ENCODE measurements at places on chromosomes 11 and 22.

DNA sequence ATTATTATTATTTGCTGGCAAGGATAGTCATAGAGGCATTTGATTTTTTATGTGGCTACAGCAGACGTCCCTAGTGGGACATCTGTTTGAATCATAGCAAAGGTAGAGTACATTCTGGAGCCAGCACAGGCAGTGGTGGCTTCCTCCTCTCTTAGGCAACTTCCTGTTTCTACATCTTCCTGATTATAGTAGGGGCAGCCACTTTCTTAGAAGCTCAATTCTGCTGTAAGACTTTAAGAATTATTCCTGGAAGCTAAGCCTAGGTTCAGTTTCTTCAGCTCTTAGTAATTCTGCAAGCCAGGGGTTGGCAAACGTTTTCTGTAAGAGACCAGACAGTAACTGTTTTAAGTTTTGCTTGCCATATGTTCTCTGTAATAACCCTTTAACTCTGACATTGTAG is 129.3 kb upstream of the TENM4 start:
- no peak for DNase-seq

DNA sequence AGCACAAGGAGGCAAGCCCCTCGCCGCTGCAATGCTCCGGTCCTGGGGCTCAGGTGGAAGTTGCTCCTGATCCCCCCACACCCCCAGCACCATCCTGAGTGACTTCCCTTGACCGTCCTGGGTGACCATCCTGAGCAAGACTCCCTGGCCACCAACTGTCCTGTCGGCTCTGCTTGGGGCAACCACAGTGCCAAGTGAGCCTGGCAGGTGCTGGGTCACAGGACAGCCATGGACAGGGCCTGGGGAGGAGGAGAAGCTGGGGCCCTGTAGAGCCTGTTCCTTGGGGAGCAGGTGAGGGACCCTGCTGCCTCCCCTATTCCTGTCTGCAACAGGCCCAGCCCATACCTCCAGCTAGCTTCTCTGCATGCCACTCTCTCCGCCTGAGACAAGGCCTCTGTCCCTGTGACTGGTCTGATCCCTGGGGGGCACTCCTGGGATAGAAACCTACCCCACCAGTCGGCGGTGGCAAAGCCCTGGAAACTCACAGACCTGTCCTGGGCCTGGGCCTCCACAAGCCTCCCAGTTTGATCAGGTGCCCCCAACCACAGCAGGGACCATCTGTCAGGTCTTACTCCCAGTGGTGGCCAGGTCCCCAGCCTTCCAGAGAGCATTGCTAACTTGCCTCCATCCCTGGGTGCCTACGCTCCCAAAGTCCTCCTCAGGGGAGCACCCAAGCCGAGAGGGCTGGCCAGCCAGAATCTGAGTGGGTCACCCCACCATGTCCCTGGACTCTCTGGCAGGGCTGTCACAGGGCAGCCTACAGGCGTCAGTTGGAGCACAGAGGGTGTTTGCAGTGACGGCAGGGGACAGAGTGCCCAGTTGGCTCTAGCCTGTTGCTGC is 68.7 kb upstream of the WNT7B start:
- no peak for DNase-seq

DNA sequence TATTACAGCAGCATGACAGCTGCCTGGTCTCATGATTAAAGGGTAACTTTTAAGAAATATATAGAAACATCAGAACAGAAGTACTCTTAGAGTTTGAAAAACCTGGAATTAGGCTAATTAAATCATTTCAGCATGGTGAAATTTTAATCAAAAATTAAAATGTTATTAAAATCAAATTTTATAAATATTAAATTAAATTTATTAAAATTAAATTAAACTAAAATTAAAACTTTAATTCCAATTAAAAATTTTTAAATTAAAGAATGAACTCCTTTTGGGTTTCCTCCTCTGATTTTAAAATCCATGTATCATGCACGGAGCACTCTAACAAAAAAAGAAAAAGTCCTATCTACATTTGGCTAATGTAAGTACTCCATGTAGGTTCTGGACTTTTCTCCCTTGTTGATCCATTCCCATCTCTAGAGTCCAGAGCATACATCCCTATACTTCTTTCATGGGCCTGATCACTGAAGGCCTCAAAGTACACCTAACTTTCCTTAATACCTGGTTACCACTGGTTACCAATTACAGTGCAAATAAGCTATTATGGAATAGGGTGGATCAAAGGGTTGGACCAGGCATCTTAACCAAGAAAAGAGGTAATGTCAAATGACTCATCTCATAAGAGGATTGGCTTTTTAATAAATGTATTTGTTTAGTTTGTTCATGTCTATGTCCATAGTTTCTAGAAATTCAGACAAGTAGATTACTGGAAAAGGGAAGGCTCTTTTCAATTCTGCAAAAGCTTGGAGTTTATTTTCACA is 48.4 kb upstream of the MUC15 start:
- no peak for DNase-seq

DNA sequence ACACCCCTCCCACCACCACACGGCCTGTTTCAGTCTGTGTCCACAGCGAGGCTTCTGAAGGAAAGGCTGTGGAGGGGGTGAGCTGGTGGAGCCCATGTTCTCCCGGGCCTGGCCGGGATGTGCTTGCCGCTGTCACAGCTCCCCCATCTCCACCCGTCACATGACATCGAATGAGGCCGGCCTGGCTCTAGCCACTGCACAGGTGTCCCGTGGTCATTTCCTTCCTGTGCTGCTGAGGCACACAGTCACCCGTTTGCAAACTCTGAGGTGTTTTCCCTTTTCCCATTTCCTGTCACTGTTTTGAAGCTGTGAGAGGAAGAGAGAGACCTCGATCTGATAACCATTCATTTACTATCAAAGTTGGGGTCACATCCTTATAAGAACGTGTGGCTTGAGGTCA is 55.7 kb upstream of the CLDN5 start:
- no peak for DNase-seq

DNA sequence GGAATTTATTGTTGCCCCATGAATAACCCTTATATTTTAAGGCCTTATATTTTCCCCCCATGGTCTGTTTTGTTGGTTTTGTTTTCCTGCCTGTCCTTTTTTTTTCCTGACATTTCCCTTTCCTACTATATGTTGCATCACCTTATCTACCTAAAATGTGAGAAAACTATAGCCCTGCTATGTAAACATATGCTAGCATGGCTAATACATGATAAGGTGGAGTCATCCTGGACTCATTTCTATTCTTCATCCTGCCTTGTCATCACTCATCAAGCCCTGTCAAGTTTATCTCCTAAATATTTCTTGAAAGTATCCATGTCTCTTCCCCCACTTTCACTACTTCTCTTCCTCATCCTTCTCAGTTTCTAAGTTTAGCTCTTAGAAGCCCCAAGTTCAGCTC is 2168.8 kb upstream of the RAG2 start:
- DNase-seq: no peak

DNA sequence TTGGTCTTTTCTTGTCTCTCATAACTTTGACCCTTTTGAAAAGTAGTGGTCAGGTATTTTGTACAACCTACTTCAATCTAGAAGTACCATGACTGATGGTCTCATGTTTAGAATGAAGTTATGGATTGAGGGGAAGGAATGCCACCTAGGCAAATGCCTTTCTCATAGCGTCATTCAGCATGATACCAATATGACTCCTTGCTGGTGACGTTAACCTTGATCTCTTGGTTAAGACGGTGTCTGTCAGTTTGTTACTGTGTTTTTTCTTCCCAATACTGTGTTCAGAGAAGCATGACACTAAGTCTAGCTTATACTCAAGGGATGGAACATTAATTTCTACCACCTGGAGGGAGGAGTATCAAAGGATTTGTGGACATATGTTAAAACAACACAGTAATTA is 130.9 kb downstream of the KIF18A start:
- DNase-seq: no peak

GRCh38 chr11:112663947-112664634 is 297.1 kb upstream of the NCAM1 start:
- DNase-seq: no peak

DNA sequence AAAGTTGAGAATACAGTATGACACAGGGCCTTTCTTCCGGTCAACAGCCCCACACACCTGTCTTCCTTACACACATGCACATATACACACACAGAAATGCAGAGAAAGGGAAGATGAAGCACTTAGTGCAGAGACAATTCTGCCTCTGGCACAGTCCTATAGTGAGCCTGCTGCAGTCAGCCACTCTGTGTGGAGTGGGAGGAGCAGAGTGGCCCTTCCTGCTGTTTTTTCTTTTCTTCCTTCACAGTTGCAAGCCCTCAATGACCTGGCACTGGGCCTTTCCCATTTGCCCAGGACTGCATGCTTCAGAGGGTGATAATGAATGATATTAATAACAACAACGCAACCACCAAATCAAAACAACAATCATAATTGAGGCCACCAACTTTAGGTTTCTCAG is 527.0 kb upstream of the B3GAT1 start:
- DNase-seq: no peak

- DNase-seq: no peak
Measured at GRCh38 chr22:19129871-19130270, 1.2 kb upstream of the TSSK2 start.

DNA sequence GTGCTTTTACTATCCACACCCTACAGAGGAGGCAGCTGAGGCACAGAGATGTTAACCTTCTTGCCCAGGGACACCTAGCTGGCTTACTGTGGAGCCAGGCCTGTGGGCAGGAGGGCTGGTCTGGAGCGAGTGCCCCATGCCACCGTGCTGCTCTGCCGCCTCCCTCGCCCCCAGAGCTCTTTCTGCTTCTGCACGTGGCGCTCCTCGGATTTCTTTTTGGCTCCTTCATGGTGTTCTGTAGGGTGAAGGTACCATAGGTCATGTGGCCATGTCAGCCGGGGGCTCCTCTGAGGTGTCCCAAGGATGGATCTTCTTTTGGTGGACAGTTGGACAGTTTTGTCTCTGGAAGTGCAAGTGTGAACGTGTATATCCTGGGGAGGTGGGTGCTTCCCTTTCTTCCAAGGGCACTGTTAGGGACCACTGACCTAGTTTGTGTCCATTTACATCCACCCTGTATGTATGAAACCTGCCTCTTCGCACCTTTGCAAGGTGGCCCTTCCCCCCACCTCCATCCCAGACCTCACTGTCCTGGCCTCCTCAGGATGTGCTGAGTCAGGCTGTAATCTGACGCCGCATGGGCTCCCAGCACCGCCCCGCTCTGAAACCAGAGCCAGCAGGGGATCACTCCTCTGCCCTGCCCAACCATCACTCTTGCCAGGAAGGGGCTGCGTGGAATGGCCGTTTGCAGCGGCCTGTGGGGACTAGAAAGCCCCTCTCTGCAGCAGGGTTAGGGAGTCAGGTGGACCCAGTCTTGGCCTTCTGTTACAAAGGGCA is 31.7 kb downstream of the POLR3H start:
- peak; percentile 57 for DNase-seq

DNA sequence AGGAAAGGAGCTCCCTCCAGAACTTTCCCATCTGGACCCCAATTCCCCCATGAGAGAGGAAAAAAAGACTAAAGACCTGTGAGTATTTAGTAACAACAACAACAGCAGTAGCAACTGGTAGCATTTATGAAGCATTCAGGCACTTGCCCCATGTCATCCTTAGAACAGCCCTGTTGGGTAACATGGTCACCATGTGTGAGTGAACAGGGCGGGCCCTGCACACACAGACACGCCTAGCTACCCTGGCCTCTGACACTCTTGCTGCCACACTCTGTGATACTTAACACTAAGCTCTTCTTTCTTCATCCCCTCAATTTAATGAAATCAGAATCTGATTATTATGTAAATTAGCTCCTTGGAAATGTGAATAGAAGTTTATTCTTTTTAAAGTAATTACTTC is 26.1 kb upstream of the SLC25A18 start:
- no peak for DNase-seq

DNA sequence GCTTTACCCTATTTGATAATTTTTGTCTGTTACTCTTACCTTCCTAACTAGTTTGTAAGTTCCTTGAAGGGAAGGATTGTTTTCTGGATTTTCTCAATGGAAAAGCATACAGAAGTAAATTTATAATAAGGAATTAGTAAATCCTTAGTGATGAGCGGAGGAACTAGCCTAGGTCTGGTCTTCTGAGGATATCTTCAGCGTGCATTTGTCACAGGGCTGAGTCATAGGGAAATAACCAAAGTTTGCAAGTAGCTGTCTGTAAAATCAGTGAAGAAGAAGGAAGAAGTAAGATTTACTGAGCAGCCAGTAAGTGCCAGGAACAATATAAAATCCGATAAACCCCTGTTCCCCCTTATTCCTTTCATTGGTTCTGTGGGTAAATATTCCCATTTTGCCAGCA is 162.7 kb upstream of the SORL1-AS1 start:
- DNase-seq: no peak

- no peak for DNase-seq
Measured at GRCh38 chr11:74142624-74143023, 28.2 kb downstream of the C2CD3 start.

DNA sequence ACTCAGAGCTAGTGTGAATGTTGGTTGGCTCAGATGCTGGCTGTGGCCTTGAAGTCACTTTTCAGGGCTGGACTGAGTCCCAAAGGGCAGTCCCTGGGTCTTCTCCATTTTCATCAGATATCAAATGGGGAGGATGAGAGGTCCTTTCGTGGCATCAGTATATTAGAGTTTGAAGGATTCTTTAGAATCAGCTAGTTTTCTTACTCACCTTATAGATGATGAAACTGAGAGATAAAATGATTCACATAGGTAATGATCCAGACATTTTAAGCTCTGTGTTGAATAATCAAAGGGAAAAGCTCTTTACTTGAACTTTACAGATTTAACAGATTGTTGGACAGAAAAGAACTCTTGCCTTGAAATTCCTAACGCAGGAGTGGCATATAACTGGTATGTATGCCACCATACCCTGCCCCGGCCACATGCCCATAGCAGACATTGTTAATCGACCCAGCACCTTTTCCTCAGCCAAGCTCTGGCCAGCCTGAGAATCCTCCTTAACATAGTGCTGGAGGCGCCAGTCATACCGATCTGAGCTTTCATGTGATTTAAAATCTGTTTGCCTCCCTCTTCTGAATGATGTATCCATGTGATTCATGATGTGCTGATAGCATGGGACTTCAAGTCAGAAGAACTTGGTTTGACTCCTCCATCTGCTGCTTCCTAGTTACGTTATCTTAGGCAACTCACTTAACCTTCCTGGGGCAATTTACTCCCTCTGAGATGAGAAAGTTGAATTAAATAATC is 60.0 kb downstream of the BARX2 start:
- no peak for DNase-seq

DNA sequence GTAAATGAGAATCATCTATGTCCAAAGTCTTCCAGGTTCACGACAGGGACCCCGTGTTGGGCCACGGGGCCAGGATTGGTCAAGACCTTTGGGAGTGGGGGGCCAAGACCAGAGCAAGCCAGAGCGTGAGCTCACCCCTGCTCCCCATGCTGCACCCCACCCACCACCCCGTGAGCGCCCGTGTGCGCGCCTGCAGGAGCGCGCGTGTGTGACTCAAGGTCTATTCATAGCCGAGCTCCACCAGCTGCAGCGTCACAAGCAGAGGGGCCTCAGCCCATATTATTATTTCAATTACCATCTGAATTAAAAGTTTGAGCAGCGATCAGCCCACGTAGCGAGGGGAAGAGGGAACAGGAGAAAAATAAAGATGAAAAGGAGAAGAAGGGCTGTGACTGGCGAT is 5.2 kb downstream of the KCNJ4 start:
- DNase-seq: no peak

- DNase-seq: no peak
Measured at GRCh38 chr22:46766611-46767010, 4.2 kb downstream of the TBC1D22A start.
